Activated CD4-positive, alpha-beta T cell treated with anti-CD3 and anti-CD28 coated beads, Interleukin-2, Interleukin-4, amounts not matched to agents 100 ng/mL and 50 ng/mL, durations not matched to agents 16 hours and 8 hours (primary cell): ENCODE measurements at places on chromosomes 6 and 20.

DNA sequence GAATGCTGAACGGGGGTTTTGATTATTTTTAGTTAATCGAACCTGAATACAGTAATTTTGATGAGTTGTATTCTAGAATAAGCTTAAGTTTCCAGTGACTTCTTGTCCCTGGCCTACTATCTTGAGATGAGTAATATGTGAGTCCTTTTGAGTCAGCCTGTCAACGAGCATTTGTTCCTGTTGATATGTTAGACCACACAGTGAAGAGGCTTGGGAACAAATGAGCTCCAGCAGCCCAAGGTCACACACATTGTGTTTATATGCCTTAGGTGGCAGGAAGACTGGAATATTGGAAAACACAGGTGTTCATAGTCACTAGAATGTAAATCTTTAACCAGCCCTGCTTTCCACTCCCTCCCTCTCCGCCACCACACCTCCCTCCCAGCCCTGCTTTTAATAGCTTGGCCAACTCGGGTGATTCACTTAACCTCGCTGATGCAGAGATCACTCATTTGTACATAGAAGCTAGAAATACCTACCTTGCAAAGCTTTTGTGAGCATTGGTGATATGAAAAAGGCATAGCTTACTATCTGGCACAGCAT, 9.1 kb downstream of the SMPDL3A start:
- peak; percentile 58 for DNase-seq

GRCh38 chr20:47502271-47503239, 868 bp downstream of the NCOA3 start:
- DNase-seq, result peak; percentile 78

DNA sequence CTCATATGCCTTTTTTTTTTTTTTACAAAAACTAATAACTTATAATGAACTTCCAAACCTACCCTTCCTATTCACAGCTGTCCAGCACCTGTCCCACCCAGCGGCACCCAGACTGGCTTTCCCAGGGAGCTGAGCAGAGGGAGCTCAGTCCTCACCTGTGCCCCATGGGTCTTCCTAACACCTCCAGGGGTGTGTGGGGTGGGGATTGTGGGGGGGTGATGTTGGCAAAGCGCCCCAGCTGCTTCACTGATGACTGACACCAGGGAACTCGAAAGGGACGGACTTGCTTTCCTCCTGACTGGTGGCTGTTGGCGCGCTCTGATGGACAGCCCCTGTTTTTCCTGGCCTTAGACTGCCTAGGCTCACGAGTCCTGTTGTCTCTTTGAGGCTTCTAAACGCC, 14.2 kb upstream of the SYNJ2 start:
- DNase-seq, result no peak

GRCh38 chr6:130825772-130826441, 1.3 kb upstream of the SMLR1 start:
- DNase-seq, result no peak

DNA sequence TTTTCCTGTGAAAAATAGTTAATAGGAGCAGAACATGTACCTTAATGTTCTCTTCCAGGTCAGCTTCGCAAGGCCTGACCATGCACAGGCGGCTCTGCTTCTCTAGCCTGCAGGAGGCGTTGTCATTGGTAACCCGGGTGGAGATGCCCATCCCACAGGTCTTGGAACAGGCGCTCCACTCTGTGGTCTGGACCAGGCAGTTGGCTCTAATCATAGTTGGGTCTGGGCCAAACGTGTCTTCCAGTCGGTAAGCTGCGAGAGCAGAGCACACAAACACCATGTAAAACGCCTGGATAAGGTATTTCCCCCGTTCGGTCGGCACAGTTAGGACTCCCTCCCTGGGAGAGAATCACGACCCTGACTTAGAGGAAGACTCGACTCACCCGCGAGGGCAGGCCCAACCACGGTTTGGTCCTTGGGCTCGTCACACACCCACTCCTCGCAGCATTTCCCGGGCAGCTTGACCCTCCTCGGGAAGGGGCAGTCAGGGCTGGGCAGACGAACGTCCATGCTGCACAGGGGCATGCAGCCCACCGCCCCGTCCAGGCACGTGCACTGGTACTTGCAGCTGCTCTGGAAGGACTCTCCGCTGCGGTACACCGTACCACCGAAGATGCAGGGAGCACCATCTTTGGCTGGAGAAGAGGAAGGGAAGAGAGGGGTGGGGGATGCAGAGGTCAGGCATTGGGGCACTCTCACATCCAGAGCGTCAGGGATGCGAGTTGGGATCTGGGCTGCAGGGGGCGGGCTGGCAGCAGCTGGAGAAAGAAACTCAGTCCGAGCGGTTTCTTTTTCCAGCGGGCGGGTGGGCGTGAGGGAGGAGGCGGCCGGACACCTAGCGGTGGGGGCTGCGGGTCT, 1.0 kb downstream of the CCN2 start:
- peak; percentile 4 for DNase-seq

- DNase-seq, result peak; percentile 20
These were observed 504 bp downstream of the VPS16 start for GRCh38 chr20:2840967-2841531.

- DNase-seq, result no peak
These were observed 87.7 kb downstream of the EPB41L2 start for GRCh38 chr6:130975325-130975724.

DNA sequence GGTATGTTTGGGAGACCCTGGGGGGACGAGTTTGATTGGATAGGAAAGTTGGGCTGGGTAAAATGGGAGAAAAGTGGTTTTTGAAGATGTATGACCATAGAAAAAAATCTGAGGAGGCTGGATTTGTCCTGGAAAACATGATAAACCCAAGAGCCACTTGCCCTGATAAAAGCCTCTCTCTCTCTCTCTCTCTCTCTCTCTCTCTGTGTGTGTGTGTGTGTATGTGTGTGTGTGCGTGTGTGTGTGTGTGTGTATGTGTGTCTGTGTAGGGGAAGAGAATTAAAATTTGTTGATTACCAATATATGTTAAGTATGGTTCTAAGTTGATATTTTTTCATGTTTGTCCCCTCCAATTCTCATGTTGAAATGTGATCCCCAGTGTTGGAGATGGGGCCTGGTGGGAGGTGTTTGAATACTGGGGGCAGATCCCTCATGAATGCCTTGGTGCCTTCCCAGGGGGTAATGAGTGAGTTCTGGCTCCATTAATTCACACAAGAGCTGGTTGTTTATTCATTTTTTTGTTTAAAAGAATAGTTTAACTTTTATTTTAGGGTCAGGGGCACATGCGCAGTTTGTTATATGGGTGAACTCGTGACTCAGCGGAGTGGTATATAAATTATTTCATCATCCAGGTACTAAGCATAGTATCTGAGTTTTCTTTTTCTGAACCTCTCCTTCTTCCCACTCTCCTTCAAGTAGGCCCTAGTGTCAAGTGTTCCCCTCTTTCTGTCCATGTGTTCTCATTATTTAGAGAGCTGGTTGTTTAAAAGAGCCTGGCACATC, 208.8 kb downstream of the TFAP2B start:
- DNase-seq, result no peak

DNA sequence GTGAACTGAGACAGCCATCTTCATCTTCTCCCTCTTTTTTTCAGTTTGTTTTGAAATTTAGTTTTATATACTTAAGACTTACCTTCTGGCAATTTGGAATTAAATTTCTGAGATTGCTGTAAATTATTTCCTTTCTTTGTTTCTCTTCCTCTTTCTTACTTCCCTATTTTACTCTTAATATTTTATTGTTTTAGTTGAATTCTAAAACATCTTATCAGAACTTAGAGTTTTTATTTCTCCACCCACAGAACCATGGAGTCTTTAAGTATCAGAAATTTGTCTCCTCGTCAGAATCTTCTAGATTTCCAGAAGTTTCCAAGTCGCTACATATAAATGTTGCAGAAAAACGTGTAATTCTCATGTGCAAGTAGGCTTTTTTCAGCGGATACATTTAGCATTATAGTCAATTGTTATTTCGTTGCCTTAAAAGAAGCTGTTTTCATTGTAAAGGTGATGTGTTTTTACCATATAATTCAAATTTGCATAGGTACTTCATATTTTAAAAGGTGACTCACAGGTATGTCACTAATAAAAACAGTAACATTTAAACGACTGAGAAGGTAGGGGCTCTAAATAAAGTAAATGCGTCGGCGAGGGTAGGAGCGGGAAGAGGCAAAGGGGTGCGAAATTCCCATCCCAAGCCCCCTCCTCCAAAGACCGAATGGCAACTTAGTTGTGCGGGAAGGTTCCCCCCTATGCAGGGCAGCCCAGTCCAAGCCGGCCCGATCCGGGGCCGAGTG, 866 bp upstream of the MYO6 start:
- DNase-seq, result no peak

DNA sequence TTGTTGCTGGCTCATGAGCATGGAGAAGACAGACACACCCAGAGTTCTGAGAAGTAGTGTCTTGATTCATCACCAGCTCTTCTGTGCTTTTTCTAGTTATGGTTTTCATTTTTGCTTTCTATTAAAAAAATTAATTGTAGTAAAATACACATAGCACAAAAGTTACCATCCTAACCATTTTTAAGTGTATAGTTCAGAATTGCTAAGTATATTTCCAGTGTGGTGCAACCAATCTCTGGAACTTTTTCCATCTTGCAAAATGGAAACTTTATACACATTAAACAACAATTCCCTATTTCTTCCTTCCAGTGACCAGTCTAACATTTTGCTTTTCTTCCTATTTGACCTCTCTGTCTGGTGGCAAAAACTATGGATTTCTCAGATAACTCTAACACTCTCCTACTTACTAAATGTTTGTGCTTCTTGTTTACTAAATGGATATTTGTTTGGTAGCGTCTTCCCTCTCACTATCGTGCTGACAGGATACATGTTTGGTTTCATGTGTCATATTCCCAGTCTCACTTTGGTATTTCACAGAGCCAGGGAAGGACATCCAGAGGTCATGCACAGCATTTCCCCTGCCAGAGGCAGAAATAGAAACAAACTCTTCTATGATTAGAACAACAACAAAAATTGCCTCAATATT, 40.6 kb downstream of the TXLNB start:
- DNase-seq, result no peak

- DNase-seq, result peak; percentile 92
These were observed 118.4 kb upstream of the SGK1 start for GRCh38 chr6:134436281-134436815.

DNA sequence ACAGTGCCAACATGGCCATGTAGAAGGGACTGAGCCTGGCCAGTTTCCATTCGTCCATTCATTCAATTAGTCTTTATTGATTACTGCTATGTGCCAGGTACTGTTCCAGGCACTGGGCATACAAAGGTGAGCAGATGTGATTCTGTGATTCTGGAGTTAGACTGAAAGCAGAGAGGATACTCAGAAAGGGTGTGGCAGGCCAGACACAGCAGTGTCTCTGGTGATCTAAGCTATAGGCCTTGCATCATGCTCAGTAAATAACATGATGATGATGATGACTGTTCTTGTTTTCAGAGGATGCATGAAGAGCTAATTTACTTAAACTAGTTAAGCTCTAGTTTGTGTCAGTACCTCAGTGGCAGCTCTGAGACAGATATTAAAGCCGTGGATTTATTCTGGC, 31.4 kb upstream of the FUCA2 start:
- no peak for DNase-seq

DNA sequence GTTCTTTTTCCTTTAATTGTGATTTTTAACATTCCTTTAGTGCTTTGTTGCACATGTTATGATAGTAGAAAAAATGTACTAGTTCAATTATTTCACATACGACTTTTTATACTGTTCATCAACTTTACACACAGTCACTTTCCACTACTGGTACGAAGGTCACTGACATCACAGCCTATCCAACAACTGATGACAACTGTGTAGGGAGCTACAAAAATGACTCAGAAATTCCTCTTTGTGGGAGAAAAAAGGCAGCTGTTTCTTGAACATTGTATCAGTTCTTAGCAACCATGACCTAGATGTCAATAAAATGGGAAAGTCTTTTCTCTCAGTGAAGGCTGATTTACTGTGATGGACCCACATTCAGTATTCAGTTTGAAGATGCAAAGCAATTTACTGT, 7.0 kb upstream of the ID4 start:
- DNase-seq, result no peak

GRCh38 chr6:56025795-56026194, 150.4 kb upstream of the BMP5 start:
- no peak for DNase-seq

DNA sequence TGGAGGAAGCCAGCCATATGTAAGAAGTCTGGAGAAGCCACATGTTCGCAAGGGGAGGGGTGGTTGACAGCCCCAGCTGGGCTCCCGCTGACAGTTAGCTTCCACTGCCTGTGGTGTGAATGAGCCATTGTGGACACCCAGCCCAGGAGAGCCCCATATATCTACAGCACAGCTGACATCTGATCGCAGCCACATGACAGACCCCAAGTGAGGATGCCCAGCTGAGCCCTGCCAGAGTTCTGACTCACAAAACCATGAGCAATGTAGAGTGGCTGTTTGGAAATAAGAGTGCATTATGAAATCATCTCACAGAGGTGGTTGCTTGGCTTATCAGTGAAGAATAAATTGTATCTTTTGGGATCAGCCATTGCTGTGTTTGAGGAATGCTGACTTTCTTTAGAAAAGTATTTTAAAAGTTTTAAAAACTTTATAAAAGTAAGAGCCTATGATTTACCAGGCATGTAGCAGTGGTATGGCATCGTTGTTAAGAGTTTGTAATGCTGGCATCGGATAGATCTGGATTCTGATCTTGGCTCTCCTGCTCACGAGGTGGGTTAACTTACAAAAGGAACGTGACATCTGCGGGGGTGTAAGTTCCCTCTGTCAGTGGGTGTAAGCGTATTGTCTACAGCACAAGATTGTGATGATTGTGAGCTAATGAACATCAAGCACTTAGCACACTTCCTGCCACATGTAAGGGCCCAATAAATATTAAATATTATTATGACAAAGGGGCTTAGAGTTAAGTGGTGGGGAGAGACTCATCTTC, 24.1 kb downstream of the CFAP61 start:
- no peak for DNase-seq

DNA sequence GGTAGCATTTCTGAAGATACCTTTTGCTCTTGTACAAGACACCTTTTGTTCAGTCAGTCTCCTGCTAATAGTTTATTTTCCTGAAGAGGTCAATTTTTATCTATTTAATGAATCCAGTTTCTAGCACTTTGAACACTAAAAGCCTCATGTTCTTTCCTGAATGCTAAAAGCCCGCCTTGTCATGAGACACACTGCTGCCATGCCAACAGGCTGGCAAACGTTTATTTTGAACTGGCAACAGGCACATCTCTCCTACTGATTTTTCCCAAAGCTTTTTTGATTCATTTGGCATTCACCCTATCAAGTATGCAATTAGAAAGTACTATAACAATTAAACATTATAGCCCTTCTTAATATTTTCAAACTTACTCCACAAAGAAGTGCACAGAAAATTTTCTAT, 421.2 kb upstream of the EYS start:
- no peak for DNase-seq

GRCh38 chr6:160215232-160215631, 43.4 kb downstream of the SLC22A2 start:
- no peak for DNase-seq

DNA sequence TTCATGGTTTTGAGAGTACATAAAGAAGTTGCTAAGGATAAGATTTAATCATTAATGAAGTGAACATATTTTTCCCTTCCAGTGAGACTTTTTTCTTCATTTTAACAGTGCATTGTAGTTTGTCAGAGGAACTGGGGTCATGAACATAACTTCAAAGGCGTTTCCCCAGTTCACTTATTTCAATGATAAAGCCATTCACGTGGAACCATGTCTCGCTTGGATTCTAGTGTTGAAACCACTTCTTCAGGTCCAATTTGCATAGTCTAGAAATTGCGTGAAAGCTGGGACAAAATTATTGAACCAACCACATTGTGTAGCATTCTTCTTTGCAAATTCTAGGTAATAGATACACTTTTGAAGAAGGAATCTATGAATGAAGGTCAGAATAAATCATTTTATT, 197.0 kb downstream of the CLIC5 start:
- DNase-seq, result no peak

GRCh38 chr6:14240411-14241166, 123.0 kb downstream of the CD83 start:
- DNase-seq, result no peak
